KBM-7 (cell line): ENCODE measurements at places on chromosomes 5 and 9.

GRCh38 chr5:2014058-2014610 is 131.4 kb upstream of the IRX4 start:
- no peak for DNase-seq

- DNase-seq: peak; percentile 44
Observed at GRCh38 chr9:36903541-36904435, 130.3 kb downstream of the PAX5 start.

DNA sequence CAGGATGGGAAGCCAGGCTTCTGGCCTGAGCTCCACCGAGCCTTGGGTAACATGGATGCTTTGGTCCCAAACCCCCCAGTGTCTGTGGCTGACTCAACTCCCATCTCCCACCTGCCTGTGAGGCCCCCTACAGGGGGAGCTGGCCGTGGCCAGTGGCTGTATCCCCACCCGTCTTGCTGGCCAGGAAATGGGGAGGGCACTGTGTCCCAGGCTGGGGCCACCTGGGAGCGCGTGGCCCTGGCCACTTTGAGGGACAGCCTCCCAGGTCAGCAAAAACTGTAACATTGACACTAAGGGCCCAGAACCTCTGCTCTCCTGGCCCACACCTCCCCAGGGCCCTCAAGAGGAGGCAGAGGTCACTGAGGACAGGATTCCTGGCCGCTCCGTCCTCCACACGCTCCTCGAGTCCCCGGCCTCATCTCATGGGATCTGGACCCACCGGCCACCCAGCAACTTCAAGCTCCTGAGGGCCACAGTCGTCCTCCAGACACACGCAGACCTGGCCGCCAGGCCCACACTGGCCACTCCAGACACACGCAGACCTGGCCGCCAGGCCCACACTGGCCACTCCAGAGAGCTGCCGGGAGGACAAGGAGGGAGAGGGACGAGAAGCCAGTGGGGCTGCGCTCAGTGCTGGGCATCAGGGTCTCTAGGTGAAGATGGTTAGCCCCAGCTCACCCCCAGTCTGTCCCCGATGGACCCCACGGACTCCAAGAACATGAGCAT is 44.2 kb downstream of the DBH start:
- no peak for DNase-seq

DNA sequence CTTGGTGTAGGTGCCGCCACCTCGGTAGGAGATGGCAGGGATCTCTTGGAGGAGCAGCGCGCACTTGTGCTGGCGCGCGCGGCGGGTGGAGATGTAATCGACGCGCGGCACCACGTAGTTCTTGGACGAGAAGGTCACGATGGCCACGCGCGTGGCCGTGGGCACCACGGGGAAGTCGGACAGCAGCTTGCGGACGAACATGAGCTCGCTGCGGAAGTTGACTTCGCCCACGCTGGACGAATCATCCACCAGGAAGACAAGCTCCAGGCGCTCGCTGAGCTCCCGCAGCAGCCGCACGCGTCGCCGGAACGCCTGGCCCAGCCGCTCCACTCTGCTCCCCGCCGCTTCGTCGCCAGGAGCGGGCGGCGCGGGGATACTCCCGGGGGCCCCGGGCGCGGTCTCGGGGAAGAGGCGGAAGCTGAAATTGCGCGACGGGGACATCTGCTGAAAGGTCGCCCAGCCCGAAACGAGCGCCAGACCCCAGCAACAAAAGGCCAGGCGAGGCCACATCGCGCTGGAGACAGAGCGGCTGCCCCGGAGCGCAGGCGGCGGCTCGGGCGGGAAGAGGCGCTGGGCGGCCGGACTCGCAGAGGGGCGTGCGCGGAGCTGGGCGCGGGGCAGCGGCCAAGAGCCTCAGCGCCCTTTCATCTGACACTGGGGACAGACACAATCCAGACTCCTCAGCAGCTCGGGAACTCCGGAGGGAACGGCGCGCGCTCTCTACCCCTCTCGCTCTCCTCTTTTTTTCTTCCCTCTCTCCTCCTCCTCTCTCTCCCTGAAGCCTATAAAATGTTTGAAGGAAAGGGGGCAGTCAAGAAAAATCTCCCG is at the start of gene SVEP1:
TSS of gene SVEP1 (minus strand) at position 708 of the 828 bp plus-strand sequence. CDS start at position 510, 198 bp downstream.
- DNase-seq: no peak

DNA sequence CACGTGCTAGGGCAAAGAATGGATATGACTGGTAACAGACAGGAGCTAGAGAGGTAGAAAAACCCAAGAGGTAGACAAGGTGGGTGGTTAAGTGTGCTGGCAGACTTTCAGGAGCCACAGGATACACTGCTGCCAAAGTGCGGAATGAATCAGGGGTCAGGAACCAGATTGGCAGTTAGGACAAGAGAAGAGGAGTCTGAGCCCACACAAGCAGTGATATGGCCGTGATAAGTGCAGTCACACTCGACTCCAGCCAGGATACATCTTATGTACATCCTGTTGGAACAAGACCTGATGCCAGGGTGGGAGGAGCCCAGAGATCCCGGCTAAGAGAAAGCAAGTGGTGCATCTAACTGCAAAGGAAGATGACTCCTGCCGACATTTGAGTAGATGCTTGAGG is 10.0 kb downstream of the SLIT3 start:
- no peak for DNase-seq

DNA sequence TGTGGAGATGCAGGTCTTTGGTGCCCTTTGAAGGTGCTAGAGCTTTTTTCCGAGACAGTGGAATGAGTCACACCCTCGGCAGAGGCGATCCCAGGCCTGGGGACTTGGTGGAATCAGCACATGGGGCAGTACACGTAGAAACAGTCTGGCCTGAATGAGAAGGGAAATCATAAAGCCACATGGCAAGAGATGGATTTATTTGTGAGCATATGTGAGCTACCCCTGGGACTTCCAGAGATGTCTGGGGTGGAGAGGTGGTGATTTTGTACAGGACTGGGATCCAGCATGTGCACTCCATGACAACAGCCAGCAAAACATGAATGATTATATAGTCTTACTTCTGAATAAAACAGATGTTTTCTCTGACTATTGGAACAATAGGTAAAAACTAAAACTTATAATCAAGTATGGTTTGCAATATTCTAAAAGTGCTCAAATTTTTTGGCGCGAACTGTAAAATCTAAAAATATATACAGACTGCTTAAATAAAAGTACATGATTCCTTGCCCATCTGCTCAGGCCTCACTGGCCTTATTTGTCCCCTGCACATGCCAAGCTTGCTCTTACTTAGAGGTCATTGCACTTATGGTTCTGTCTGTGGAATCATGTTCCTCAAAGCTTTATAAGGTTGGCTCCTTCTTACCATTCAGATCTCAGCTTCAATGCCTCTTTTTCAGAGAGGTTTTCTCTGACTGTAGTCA is 54.7 kb upstream of the SMARCA2 start:
- no peak for DNase-seq

GRCh38 chr9:86867804-86868313 is 79.4 kb downstream of the GAS1 start:
- no peak for DNase-seq

DNA sequence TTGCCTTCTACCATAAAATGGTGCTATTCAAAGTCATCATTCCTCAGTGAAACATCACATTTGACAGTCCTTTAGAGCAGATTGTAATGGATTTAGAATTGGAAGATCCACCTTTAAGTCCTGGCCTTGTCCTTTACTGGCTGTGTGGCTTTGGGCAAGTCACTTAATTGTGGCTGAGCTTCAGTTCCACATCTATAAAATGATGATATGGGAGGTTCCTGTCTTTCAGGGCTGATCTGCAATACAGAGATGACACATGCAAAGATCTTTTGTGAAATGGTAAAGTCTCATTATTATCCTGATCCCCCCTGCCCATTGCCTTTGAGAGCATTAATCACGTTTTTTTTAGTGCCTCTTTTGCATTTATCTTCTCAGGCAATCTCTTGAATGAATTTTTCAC is 58.2 kb downstream of the ZFAND5 start:
- DNase-seq: no peak

DNA sequence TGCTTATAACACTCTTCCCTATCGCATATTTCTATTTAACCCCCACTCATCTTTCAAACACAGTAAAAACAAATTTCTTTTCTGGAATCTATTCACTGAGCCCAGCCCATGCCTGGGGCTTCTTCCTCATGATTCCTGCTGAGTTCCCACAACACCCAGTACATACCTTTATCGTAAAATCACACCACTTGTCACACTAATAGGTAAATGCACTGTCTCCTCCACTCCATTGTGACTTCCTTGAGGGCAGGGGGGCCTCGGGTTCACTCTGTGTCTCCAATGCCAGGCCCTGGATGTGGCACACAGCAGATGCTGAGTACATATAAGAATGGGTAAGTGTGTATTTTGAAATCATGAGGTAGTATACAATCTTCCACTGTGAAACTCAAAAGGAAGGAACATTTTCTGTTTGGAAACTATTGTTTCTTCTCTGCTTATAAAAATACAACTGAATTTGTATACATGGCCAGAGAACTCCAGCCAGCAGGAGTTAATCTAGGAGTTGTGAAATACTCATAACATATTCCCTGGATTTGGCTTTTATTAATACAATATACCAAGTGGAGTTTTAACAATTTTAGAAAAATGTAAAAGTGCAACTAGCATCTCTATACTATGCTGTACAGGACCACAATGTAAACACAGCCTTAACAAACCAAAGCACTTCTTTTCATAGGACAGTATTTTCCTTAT is 7.2 kb downstream of the PLK2 start:
- no peak for DNase-seq

- no peak for DNase-seq
Observed at GRCh38 chr9:134268747-134269146, 57.5 kb upstream of the RXRA start.

DNA sequence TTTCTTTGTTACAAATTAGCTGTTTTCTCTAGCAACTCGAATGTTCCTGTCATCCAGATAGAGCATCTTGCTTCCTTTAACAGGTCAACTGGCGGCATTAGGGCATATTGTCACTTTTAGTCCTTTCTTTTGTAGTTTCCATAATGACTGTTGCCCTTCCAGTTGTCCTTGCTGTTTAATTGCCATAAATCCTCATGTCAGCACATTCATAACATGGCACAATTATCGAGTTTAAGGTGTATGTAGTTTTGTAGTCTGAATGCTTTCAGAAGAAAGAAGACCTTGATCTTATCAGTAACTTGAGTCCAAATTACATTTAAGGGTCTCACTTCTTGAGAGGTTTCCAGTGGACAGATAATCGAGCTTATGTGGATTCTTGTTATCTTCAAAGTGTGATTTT is 161.7 kb upstream of the CDH12 start:
- no peak for DNase-seq

DNA sequence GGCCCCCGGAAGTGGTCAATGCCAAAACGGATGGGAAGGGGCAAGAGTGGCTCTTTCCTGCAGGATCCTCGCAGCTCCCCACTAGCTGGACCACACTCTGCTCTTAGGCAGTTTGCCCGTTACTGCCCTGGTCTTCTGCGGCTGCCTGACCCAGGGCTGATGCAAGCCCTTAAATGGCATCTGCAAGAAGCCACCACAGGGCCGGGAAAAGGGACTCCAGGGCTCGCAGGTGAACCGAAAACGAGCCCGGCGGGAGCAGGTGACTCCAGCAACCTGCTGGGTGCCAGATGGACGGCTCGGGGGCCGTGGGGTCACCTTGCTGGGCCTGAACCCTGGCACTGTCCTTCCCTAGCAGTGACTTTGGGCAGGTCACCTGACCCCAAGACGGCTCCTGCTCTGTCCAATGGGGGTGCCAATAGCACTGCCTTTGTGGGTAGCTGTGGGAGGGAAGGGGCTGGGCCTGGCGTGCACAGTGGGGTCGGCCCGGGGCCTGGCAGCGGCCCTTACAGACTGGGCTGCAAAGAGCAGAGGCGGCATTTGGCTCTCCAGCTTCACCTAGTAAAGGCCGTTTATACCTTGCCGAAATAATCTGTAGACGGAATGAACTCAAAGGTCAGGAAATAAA is 1.3 kb downstream of the TMEM250 start:
- DNase-seq: no peak

DNA sequence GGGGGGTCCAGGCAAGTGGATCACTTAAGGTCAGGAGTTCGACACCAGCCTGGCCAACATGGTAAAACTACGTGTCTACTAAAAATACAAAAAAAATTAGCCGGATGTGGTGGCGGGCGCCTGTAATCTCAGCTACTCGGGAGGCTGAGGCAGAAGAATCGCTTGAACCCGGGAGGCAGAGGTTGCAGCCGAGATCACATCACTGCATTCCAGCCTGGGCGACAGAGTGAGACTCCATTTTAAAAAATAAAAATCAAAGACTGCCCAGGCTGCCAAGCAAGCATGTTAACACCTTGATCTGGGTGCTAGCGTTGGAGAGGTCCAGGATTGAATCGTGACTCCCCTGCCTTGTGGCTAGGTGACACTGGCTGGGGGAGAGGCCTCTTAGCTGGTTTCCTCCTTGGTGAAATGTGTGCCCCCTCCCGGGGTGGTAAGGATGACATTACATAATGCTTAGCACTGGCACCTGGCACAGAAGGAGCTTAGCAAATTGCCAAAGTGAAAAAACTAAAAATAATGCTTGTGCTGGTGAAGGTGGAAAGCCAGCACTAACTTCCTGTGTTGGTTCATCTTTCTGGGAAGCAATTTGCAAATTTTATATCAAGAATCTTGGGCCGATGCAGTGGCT is 2.2 kb upstream of the CIZ1 start:
- no peak for DNase-seq

- no peak for DNase-seq
Observed at GRCh38 chr5:9523090-9523823, 22.6 kb downstream of the SEMA5A start.

- no peak for DNase-seq
Observed at GRCh38 chr9:96141666-96142065, 160.3 kb downstream of the HSD17B3 start.

GRCh38 chr5:113047234-113047633 is 70.6 kb downstream of the DCP2 start:
- DNase-seq: no peak

DNA sequence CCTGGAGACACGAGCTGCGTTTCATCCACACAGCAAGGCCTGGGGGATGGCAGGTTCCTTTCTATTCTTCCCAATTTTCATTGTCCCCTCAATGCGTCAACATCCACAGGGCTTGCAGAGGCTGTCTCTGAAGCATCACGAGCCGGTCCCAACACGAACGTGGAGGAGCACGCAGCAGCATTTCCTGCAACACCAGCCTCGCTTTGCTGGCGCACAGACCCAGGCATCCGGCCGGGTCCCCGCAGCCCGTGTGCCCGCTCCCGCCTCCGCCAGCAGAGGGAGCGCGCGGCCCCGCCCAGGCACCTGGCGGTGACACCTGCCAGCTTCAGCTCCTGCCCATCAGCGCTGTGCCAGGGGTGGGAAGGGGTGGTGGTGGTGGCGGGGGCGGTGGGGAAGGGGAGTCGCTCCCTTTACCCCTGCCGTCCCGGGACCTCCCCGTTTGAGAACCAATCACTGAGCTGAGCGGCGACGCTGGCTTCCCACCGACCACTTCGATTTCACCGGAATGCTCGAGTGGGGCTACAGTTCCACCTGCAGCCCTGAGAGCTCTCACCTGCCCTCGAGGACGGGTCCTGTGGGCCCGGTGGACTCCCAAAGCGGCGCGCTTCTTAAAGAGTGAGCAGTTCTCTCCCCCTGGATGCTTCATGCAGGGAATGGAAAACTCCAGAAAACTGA is 464.5 kb downstream of the ICE1 start:
- peak; percentile 3 for DNase-seq
